ENCODE measurements at places on chromosomes 7 and 10. TPM values are rescaled to one million over a fixed set of nuclear protein-coding genes. Genes with fewer than 3 reads are reported as not detected.

MYO1G gene
- total RNA-seq = 406 TPM

HTRA1 gene
- not detected for total RNA-seq

CTAGE8 gene
- 1.5 TPM for total RNA-seq

C10orf62 gene
- not detected for total RNA-seq

AHCYL2 gene
- 29.1 TPM for total RNA-seq

LRRD1 gene
- not detected for total RNA-seq

SPDYE16 gene
- total RNA-seq = 0.12 TPM

LAMB1 gene
- total RNA-seq = 0.14 TPM

DOCK4 gene
- total RNA-seq = 0.62 TPM

DNA sequence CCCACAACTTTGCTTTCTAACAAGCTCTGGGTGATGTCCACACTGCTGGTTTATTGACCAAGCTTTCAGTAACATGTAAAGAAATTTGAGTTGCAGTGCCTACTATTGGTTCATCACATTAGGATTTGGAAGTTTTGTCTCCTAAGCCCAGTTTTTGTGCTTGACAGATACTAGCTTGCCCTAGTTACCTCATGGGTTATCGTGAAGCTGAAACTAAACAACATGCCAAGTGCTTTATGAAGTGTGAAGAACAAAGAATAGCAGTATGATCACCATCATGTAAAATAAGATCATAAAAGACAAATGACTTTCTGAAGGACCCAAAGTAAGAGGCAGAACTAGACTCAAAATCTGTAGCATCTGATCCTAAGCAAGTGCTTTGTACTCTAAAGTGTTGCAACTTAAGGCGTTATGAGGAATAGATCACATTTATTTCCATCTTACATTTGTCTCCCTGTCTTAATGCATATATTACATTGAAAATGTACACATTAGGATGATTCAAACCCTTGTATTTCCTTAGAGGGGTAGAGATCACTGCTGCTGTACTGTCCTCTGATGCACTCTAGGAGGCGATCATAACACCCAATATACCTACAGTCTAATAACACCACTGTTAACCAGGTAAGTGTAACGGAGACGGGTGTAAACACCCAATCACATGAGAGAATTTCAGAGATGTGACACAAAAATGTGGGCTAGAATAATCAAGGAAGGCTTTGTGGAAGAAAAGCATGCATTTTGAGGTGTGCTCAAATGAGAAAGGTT, 71.3 kb downstream of the NRCAM start:
- H3K27me3 ChIP-seq = no peaks in the 10 kb centered on the region
- no peak overlapping the region for H3K27ac ChIP-seq
- peaks cover 3% of the 10 kb centered on the region for H3K4me1 ChIP-seq
- H3K4me3 ChIP-seq = no peak overlapping the region

GRCh38 chr7:114819616-114820362, 102.1 kb upstream of the MDFIC start:
- peaks cover 27% of the 10 kb centered on the region for H3K4me1 ChIP-seq
- no peak overlapping the region for H3K4me3 ChIP-seq
- H3K36me3 ChIP-seq = peaks cover 1% of the 10 kb centered on the region
- H3K27me3 ChIP-seq = peaks cover 7% of the 10 kb centered on the region
- DNase-seq = no peak

- no peak overlapping the region for H3K4me3 ChIP-seq
- DNase-seq = no peak
- H3K27me3 ChIP-seq = peaks cover 3% of the 10 kb centered on the region
- no peaks in the 10 kb centered on the region for H3K4me1 ChIP-seq
- no peaks in the 10 kb centered on the region for H3K36me3 ChIP-seq
These were observed 37.5 kb upstream of the TAC1 start for GRCh38 chr7:97694355-97694754.

GRCh38 chr7:23965296-23965695, 255.3 kb downstream of the STK31 start:
- H3K4me1 ChIP-seq = peaks cover 3% of the 10 kb centered on the region
- no peak overlapping the region for H3K4me3 ChIP-seq
- peaks cover 13% of the 10 kb centered on the region for H3K27me3 ChIP-seq
- no peak overlapping the region for H3K27ac ChIP-seq
- no peaks in the 10 kb centered on the region for H3K36me3 ChIP-seq

- H3K27ac ChIP-seq = no peak overlapping the region
- no peak for DNase-seq
- H3K36me3 ChIP-seq = peaks cover 15% of the 10 kb centered on the region
- H3K4me3 ChIP-seq = no peak overlapping the region
- no peaks in the 10 kb centered on the region for H3K27me3 ChIP-seq
These were observed 47.9 kb downstream of the TAF3 start for GRCh38 chr10:7866176-7866575.

DNA sequence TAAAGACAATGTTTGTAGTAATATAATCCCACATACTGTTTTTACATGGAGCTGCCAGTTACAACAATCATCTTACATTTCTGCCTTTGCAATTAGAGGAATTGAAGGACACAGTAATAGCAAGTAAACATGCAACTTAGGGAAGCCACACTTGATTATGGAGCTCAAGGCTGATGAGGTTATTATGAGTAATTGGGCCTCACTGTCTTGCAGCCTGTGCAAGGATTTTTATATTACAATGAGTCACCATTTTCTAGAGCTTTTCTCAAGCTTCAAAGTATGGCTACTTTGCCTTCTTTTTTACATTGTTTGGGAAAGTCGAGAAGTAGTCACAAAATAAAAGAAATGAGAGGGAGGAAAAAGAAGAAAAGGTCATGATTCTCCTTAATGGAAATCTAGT, 226.4 kb downstream of the KIAA1217 start:
- H3K27me3 ChIP-seq = peaks cover 9% of the 10 kb centered on the region
- DNase-seq = no peak
- no peaks in the 10 kb centered on the region for H3K4me1 ChIP-seq
- H3K4me3 ChIP-seq = no peak overlapping the region
- H3K27ac ChIP-seq = no peak overlapping the region

DNA sequence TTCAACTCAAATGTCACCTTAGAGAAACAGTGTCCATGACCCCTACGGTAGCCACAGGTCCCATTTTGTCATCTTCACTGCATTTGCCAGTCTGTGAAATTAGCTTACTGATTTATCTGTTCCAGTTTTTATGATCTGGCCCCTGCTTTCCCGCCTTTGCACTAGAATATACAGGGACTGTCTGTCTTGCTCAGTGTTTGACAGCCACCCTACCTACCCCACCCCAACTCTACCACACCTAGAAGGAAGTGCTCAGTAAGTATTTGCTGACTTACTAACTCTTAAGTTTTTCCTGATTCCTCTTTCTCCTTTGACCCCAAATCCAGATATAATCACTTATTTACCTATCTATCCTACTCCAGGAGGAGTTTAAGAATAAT, 49.5 kb downstream of the CREB3L2 start:
- H3K36me3 ChIP-seq = peaks cover 2% of the 10 kb centered on the region
- peaks cover 8% of the 10 kb centered on the region for H3K4me1 ChIP-seq
- no peak overlapping the region for H3K4me3 ChIP-seq
- no peak for DNase-seq

DNA sequence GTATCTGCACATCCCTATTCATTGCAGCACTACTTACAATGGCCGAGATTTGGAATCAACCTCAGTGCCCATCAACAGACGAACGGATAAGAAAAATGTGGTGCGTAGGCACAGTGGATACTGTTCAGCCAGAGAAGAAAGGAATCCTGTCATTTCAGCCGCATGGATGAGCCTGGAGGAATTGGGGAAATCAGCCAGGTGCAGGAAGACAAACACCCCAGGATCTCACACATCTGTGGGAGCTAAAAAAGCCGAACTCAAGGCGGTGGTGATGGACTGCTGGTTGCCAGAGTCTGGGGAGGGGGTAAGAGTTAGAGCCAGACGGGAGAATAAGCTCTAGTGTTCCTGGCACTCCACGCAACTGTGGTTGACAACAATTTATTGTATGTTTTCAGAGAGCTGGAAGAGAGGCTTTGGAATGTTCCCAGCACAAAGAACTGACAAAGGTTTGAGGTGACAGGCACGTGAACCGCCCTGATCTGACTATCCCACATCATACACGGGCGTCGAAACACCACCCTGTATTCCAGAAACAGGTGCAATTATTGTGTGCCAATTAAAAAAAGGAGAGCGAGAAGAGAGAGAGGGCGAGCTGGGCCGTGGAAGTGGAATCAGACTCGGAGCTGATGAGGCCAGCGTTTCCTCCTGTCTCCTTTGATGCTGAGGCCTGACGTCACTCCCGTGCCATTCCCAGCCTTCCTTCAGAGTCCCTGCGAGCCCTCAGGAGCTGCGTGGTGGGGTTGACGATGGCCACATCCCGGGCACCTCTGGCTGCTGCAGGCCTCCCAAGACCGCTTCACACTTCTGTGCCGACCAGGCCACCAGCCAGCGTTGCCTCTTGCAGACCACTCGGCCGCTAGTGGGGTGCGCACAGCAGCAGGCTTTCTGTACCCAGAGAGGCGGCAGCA, 189.5 kb downstream of the DNAJB6 start:
- H3K27me3 ChIP-seq = no peaks in the 10 kb centered on the region
- no peak overlapping the region for H3K27ac ChIP-seq
- no peaks in the 10 kb centered on the region for H3K4me1 ChIP-seq
- DNase-seq = no peak
- H3K4me3 ChIP-seq = no peak overlapping the region

DNA sequence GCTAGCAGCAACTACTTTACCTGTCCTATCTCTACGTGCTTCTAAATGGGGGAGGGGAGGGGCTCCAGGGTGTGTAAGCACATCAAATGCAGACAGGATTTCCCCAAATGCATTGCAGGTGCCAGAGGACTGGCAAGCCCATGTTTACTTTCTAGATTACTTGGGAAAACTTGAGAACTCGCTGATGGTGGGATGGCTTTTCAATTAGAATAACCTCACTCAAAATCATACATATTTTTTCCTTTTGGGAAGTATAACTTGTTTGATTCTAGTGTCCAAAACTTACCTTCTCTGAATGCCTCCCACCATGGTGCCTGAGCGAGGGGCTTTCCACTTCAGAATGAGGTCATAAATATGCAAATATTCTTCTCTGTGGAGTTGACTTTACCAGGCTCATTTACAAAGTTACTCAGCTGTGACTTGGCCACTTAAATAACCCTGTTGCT, 191.3 kb upstream of the RHOBTB1 start:
- H3K4me3 ChIP-seq = no peak overlapping the region
- H3K4me1 ChIP-seq = no peaks in the 10 kb centered on the region
- H3K27ac ChIP-seq = no peak overlapping the region
- no peak for DNase-seq
- peaks cover 2% of the 10 kb centered on the region for H3K27me3 ChIP-seq

DNA sequence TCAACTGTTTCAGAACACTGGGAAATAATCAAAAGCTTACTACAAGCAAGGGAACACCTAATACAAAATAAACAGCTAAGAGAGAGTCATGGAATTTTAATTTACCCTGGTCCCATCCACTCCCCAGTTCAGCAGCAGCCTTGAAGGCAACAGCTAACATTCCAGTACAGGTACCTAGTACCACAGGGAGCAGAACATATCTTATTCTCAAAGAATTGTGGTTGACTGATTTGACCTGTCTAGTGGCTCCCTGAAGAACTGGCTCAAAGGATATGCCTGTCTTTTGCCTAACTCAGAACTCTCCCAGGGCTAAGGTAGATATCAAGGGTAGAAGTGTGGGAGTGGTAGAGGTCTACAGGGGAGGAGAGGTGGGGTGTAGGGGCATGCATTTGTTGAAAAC, 32.3 kb downstream of the SMURF1 start:
- H3K36me3 ChIP-seq = peaks cover 6% of the 10 kb centered on the region
- H3K4me1 ChIP-seq = peaks cover 62% of the 10 kb centered on the region
- H3K27me3 ChIP-seq = no peaks in the 10 kb centered on the region
- H3K4me3 ChIP-seq = no peak overlapping the region
- DNase-seq = no peak

GRCh38 chr10:121043124-121043849, 192.1 kb downstream of the WDR11 start:
- H3K4me3 ChIP-seq = no peak overlapping the region
- no peaks in the 10 kb centered on the region for H3K4me1 ChIP-seq
- peaks cover 5% of the 10 kb centered on the region for H3K27me3 ChIP-seq
- no peak overlapping the region for H3K27ac ChIP-seq

- H3K36me3 ChIP-seq = no peaks in the 10 kb centered on the region
- H3K4me3 ChIP-seq = no peak overlapping the region
- DNase-seq = no peak
- H3K4me1 ChIP-seq = no peaks in the 10 kb centered on the region
- H3K27me3 ChIP-seq = no peaks in the 10 kb centered on the region
These were observed 645.7 kb upstream of the DPP6 start for GRCh38 chr7:153406486-153406872.

DNA sequence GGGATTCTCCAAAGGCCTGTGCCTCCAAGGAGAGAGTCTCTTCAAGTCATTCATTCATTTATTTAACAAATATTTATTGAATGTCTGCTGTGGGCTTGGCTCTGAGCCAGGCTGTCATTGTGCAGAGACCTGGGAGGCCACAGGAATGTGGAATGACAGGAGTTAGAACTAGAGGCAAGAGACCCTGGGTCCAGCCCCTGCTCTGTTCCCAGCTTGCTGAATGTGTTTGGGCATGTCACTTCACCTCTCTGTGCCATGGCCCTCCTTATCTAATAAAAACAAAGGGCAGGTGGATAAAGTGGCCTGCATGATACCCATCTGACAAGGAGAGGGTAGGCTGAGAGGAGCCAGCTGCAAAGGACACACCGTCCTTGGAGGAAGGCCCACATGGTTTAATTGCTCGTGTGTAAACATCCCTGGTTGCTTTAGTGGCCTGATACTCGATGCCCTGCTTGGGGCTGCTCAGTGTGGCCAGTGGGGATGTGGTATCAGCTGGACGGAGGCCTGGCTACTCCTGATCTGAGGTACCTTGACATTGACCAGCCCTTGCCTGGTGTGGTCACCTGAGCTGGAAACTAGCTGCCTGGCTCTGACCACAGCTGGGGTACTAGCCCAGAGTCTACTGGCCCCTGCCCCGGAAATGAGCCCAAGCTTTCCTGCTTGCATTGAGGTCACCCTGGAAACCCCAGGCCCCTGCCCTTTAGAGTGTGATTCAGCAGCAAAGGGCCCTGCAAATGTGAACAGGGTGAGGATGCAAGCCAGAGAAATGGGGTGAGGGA, 116.2 kb downstream of the CDH23 start:
- no peaks in the 10 kb centered on the region for H3K4me1 ChIP-seq
- H3K4me3 ChIP-seq = no peak overlapping the region
- DNase-seq = no peak
- no peak overlapping the region for H3K27ac ChIP-seq
- no peaks in the 10 kb centered on the region for H3K27me3 ChIP-seq
- H3K36me3 ChIP-seq = no peaks in the 10 kb centered on the region

DNA sequence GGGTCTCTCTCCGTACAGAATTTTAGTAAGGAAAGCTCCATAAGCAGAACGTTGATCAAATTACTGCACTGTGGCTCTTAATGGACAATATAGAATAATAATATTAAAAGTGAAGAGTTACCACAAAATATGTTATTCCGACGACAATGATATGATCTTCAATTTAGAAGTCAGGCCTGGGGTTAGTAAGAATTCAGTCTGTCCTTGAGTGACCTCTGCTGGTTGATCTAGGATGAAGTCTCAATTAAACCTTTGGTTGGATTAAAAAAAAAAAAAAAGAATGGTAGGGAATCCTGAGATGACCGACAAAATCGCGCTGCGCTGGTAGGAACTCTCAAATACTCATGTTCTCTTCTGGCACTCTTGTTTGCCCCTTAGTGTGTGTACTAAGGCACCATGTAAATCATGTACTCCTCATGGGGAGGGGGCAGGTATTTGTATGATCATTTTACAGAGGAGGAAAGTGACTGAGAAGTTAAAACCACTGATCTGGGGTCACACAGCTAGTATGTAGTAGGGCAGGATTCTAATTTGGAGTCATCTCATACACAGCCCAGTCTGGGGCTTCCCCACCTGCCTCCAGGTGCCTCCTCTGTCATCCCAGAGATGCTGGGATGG, 161.3 kb upstream of the NPVF start:
- peak; percentile 21 for DNase-seq
- no peak overlapping the region for H3K27ac ChIP-seq

- no peak overlapping the region for H3K4me3 ChIP-seq
- no peaks in the 10 kb centered on the region for H3K4me1 ChIP-seq
- H3K27ac ChIP-seq = no peak overlapping the region
- no peak for DNase-seq
These were observed 625.3 kb downstream of the CNTNAP2 start for GRCh38 chr7:146741911-146742310.
